ENCODE measurements at places on chromosomes 1 and 21. TPM values are rescaled to one million over a fixed set of nuclear protein-coding genes. Genes with fewer than 3 reads are reported as not detected.

Gene GJA9
- total RNA-seq = 0.75 TPM

Gene SIK1
- 3.8 TPM for total RNA-seq

- no peak for ATAC-seq
Measured at GRCh38 chr1:16984717-16985116, 4.3 kb upstream of the MFAP2 start.

DNA sequence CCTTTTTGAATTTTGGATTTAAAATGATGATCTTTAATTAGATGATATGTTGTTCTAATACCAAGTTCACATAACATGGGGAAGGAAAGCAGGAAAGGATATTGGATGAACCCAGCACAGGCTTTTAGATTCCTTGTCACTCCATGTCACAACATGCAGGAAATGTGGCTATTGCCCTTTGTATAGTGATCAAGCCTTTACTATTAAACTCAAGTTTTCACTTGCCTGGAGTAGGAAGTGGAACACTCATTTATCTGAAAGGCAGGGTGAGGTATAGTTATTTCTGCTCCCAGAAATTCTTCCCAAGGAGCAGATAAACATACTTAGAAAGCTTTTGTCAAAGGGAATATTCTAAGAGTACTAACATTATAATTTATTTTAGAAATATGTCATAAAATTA is 37.2 kb upstream of the BCAS2 start:
- ATAC-seq = no peak

GRCh38 chr21:36436829-36437744 is 42.8 kb downstream of the CLDN14 start:
- ATAC-seq = no peak

DNA sequence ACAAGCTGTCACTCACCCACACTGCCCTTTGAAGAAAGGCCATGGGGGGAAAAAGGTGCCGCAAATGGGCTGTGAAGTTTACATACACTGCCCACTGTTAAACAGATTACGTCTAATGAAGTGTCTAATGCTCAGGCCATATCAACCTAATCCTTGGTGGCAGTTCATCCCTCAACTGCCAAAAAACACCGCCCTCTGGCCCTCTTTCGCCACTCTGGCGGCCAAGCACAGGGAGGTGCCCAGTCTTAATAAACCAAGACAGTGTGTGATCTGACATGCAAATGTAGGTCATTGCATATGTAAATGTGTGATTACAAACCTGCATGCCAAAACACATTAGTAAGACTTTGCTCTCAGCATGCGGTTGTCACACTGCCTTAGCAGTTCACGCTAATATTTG is 89.5 kb downstream of the NEK7 start:
- ATAC-seq = peak; percentile 26

GRCh38 chr21:43753439-43753799 is 22.7 kb downstream of the CSTB start:
- no peak for ATAC-seq

Gene NKAIN1
- total RNA-seq = 2.9 TPM

Gene RGSL1
- 3.4 TPM for total RNA-seq

Gene CD1D
- 0.33 TPM for total RNA-seq

Measured in motor neuron (in vitro differentiated cells).